ENCODE measurements at places on chromosomes 1 and 21.

GRCh38 chr1:3795453-3796214 lies 664 bp downstream of the LRRC47 start:
- DNase-seq: no peak

DNA sequence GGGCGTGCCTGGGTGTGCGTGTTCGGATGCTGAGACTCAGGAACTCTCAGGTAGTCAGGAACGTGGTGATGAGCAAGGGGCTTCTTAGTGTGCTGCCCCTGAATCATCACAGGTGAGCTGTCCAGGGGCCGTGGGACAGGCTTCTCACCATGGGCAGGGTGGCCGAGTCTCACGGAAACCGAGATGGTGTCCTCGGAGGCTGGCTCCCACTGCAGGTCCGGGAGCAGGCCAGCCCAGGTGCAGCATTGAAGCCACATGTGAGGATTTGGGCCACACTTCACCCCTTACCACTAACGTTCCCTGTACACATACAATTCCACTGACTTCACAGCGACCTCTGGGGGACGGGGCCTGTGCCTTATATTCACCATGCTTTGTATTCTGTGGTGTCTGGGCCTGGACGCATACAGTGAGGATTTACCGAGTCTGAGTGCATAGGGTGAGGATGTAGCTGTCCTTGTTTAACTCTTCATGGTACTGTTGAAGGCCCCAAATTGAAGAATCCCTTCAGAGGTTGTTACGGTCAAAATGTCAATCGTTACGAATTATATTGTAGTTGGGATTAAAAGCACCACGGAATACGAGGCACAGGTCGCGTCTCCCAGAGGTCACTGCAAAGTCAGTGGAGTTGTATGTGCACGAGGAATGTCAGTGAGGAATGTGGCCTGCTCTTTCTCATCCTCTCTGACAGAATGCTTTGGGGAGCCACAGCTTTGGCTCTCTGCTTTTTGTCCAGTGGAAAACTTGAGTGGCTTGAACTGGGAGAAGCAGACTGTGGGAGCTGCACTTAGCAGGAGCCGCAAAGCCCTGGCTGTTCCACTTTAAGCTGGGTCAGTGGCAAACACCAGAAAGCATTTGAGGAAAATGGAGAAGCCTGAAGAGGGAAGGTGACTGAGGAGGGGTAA lies 95.3 kb downstream of the MTR start:
- no peak for DNase-seq

DNA sequence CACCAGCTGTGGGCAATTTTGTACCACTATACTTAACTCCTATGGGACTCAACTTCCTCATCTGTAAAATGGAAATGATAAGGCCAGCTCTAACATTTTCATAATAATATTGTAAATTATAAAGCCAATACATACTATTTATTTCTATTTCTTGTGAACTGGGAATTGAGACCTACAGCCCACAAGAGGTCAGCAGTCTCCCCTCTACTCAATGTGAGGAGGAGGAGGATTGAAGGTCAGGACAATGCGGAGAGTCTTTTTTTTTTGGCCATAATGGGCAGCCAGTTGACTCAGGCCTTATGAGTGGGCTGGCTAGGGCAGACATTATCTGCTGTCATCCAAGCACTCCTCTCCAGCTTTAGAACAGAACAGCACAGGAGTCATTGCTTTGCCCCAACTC lies 90.5 kb downstream of the NUF2 start:
- no peak for DNase-seq

- no peak for DNase-seq
Observed at GRCh38 chr21:46064870-46065214, 33.1 kb upstream of the COL6A2 start.

DNA sequence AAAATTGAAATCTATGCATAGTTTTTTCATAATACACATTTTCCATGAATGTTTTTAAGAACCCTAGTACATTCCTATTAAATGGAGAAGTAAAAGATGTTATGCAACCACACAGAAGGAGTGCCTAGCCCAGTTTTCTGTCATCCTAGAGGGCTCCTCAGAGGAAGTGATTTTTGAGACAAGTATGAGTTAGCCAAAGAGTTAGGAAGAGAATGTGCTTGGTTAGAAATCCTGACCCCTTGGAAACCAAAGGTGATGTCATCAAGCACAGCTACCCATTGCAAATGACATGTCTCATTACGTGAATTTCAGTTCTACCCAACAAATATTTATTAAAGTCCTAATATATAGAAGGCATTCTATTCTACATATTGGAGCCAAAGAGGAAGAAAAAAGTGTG lies 88.9 kb upstream of the TNFSF4 start:
- DNase-seq: no peak

DNA sequence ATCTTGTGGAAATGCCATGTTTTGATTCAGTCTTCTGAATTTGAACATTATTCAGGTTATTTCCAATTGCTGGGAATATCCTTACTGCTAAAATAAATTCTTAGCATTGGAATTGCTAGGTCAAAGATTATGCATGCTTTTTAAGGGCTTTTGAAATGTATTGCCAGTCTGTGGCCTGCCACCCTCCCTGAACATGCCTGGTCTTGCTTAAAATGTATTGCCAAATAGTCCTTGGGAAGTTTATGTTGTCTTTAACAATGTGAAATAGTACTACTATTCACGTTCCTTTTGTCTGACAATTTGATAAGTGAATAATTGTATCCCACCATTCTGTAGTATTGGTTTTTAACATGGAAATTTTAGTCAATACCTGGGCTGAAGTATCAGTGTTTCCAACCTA lies 13.6 kb downstream of the TARDBP start:
- no peak for DNase-seq

- DNase-seq: no peak
Observed at GRCh38 chr21:27371115-27371974, 404.5 kb upstream of the ADAMTS5 start.

- no peak for DNase-seq
Observed at GRCh38 chr1:196440711-196441110, 167.5 kb downstream of the KCNT2 start.

All from stimulated activated CD8-positive, alpha-beta memory T cell treated with anti-CD3 and anti-CD28 coated beads, Interleukin-15, amount 100 ng/mL, for 1 hour (primary cell).